ENCODE measurements at places on chromosomes 16 and 17.

- no peak for DNase-seq
Measured at GRCh38 chr16:89361751-89362539, 128.4 kb downstream of the ANKRD11 start.

GRCh38 chr16:12395268-12395667 lies 408.4 kb downstream of the CPPED1 start:
- no peak for DNase-seq

DNA sequence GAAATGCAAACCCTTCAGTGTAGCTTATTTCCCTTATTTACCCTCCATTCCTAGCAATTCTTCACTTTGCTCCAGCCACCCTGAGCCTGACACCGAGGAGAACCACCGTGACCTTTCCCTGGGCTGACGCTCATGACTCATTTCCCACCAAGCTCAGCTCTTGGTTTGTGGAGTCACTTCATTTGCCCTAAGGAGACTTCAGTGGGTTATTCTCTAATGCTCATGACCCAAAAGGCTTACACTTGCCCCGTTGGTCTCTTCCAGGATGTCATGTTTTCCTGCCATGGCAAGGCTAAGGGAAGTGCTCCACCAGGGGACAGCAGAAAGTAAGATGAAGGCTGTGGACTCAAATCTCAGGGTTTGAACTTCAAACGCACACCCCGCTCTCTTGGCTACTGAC lies 161.0 kb downstream of the CBLN1 start:
- DNase-seq, result no peak

DNA sequence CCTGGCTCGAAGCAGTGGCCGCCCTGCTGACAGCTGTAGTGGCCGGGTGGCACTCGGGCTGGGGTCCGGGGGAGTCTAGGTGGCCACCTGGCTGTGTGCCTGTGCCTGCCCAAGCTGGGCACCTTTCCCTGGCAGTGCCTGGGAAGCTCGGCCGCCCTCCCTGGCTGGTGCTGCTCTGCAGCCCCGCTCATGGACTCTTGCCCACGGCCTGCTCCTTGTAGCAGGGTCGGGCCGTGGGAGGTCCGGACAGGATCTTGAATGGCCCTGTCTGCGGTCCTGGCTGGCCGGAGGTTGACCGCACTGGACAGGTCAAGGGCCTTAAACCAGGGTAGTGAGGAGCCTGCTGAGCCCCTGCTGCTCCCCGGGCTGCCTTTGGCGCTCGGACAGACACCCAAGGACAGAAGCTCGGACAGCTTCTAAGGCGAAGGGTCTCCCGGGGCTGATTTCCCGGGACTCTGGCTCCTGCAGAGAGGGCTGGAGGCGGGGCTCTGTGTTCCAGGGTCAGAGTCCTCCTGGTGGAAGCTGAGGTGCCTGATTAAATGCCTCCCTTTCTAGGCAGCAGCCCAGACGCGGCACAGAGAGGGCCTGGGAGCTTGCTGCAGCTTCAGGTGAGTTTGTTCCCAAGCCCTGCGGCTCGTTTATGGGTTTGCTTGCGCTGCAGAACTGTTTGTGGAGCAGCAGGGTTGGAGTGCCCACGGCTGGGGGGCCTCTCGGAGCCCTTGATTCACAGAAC lies 6.0 kb downstream of the CAPN15 start:
- no peak for DNase-seq

- DNase-seq, result no peak
Measured at GRCh38 chr17:16495561-16495960, 3.6 kb upstream of the LRRC75A start.

DNA sequence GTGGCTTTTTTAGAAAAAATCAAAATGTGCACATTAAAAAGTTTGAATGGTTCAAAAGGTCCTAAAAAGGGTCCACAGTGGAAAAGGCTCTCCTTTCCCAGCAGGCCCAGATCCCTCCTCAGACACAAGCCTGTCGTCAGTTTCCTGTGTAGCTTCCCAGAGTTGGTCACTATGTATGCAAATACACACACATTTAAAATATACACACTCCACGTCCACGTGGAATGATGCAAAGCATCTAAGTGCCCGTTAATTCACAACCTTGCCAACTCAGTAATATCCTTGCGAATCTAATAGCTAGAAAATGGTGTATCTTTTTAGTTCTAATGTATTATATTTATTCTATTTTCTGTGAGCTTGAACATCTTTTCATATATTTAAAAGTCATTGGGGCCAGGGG lies 17.7 kb downstream of the NLRC5 start:
- no peak for DNase-seq

DNA sequence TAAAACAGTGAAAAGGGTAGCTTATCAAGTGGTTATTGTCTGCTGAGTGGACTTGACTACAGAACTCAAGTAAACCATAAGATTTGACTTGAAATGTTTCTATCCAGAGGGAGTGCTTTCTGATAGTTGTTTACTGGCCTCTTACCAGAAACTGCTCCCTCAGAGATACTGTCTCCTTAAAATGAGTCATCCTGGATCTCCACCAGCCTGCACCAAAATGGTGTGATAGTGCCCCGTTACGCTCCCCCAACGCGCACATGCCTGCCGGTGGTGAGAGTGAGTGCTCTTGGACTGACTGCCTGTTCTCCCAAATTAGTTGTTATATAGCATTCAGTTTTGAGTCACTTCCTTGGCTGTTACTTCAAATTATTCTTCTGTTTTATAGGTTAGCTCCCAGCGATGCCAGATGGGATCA lies 22.9 kb downstream of the PRCD start:
- no peak for DNase-seq

DNA sequence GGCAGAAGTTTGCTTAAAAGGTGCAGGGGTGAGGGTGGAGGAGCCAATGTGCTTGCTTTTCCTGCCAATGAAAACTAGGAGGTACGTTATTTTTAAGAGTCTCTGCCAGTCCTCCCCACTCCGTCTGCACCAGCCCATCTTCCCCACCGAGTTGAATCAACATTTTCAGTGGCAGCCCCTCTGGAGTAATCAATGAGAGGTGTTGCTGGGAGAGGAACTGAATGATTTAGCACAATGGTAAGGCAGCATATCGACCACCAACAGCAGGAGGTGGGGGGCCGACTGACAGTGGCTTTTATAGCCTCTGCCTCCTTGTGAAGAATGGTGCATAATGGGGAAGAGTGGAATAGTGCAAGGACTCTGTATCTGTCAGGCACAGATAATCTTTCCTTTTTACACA lies 1465.0 kb upstream of the GOT2 start:
- DNase-seq, result no peak

DNA sequence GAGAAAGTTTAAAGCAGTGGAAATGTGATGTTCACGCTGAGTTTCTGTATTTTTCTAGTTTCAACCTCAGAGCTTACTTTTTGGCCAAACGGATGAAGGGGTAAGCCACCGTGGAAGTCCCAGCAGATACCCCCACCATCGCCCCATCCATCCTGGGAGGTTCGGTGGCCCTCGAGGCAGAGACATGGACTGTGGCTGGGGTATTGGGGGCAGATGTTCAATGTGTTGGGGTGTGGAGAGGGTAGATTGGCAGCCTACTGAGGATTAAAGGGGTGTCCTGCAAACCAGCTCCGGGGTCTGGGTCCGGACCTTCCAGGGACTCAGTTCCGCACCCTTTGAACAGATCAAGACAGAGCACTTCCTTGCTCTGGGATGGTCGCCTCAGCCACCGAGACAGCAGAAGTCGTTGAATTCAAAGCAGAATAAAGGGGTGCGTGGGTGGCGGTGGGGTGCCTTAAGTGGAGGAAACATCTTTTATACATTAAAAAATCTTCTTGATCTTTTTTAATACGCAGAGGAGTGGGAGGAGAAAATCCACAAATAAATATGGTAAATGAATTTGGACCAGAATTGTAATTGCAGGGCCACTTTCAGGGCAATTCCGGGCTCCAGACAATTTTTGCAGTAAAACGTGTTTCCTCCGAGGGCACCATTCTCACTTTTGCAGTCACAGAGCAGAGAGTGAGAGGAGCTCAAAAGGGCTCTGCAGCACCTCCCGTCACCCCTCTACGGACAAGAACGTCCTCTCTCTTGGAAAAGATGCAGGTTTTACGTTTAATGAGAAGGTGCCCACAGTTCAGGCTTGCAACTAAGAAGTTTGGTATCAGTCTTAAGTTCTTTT lies 8.2 kb upstream of the CBX8 start:
- DNase-seq, result no peak

DNA sequence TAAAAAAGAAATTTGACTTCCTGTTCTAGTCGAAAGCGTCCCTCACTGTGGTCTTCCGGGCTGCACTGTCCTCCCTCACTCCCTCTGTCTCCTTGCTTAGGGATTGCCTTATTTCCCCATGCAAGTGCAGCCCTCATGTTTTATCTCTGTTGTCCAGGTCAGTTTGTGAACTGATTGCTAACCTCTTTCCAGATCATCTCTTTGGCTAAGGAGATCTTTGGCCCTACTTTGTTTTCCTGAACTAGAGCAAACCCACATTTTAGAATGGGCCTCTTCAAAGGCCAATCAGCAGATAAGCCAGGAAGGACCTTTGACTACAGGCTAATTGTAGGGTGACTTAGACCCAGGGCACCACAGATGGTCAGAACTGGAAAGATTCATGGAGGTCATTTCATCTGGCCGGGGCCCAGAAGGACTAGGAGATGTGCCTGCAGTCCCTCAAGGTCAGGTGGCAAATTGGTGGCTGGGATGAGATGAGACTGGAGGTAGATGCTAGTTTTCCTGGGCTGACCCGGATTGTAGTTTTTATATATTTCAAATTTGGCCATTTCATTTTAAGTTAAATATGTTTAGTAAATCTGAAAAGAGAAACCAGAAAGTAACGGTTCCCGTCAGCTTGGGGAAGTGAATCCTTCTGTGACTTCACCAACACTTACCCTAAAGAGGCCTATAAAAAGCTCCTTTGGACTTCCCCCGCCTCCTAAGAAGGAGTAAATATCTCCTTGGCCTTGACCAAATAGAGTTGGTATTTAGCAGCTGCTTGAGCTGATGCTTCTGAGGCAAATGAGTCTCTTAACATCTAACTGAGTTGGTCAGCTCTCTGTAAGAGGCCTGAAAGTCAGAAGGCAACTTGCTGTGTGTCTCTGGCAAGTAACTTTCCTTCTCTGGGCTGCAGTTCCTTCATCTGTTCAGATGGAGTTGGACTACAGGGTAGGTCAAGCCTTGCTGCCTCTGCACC lies 6.2 kb upstream of the SLC25A19 start:
- no peak for DNase-seq

GRCh38 chr16:47726031-47726675 lies 265.0 kb downstream of the PHKB start:
- DNase-seq, result no peak

DNA sequence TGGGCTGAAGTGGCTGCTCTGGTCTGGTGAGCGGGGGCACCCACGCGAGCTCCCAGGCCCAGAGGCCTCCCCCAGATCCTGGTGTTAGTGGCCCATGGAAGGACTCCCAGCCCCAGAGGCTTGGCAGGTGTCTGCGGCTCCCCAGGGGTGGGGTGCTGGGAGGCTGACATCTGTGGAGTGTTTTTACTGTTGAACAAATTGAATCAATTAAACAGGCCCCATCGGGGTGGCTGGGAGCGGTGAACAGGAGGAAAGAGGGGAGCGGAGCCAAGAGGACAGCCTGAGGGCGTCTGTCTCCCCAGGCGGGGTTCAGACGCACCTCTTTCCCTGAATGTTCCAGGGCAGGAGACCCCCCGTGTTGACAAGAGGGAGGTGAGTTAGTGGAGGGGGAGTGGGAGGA lies 29.9 kb downstream of the ACTG1 start:
- no peak for DNase-seq

GRCh38 chr16:55179852-55180585 lies 144.0 kb upstream of the IRX6 start:
- no peak for DNase-seq

DNA sequence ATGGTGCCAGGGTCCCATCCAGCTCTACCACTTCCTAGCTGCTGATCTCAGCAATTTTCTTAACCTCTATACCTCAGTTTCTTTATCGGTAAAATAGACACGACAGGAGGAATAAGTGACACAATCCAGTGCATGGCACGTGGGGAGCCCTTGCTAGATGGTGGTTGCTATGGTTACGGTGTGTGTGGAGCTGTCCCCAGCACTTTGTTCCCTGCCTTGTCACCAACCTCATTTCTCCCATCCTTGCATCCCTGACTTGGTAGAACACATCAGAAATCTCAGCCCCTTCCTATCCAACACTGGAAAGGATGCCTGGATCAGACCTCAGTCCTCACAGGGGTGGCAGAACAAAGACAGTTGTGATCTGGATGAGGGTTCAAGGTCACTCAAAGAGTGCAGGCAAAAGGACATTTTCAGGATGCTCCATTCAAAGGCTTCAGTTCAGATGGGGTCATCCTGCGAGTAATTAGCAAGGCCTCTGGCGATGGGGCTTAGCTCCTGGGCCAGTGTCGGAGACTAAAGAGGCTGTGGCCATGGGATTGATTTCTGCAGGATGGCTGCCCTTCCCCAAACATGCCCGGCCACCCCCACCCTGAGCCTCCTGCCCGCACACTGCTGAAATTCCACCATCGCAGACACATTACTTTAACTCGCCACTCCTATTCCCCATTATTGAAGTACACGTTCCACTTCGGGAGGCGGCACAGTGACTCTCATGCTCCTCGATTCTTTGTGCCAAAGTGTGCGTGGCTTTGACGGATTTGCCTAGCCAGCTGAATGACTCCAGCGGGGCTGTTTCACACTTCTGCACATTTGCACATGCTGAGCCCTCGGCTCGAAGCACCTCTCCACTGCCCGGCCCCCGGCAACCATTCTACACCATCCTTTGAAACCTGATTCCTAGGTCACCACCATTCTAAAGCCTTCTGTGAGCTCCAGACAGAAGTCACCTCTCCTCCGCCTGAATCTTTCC lies 40.3 kb downstream of the WNT3 start:
- no peak for DNase-seq

DNA sequence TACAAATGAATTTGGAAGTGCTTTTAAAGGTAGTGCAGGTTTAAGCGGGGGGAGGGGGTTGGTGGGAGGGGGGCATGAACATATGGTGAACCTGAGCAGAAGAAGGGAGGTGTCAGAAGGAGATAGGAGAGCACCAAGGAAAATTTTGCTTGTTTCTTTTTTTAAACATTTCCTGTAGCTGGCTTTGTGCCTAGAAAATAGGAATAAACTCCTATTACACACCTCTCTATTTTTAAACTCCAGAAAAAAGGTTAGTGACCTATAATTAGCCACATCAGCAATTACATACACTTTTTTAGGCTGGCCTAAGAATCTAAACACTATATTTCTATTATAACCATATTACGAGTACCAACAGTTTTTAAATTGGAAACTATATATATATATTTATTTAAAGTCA lies 159.1 kb downstream of the SKAP1 start:
- DNase-seq, result no peak

- no peak for DNase-seq
Measured at GRCh38 chr16:75235721-75236193, 15.7 kb downstream of the BCAR1 start.

GRCh38 chr16:4660454-4661007 lies 32.8 kb upstream of the NUDT16L1 start:
- no peak for DNase-seq

- no peak for DNase-seq
Measured at GRCh38 chr17:13084420-13084819, 66.6 kb upstream of the ELAC2 start.

GRCh38 chr17:33949100-33949499 lies 306.0 kb upstream of the CCL2 start:
- DNase-seq, result no peak

DNA sequence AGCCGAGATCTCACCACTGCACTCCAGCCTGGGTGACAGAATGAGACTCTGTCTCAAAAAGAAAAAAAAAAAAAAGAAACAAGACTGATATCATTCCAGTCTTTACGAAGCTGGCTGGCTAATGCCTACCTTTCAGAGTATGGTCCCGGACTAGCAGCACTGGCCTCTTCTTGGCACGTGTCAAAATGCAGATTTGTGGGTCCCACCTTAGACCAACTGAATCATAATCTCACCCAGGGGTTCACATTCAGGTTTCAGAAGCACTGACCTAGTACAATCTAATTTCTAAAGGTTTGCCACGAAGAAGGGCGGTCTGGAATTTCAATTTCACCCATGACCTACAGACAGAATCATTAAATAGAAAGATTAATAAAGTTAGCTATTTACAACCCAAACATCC lies 43.4 kb upstream of the GRIN2A start:
- no peak for DNase-seq

Measured in KG1 (cell line).